NCI-H345 (cell line): ENCODE measurements at places on chromosomes 6 and 20.

- no peak for DNase-seq
Observed at GRCh38 chr6:130680116-130680515, 147.1 kb upstream of the SMLR1 start.

DNA sequence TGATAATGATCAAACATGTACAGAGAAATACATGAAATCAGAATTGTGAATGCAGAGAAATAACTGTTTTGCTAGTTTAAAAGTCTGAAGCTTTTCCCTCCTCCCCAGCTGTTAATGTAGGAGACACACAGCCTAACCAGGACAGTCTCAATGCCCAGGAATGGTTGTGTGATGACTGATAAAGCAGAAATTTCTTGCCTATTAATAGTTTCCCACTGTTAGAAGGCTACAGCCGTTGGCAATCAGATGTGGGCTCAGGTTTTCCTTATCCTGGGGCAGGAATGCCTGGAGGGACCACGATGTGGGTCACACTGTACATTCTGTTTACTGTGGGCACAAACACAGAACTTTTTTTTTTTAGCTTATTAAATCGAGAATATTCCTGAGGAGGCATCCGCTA lies 1.9 kb downstream of the PPP1R3D start:
- DNase-seq, result no peak

- no peak for DNase-seq
Observed at GRCh38 chr20:50009521-50010454, 27.0 kb downstream of the SNAI1 start.

DNA sequence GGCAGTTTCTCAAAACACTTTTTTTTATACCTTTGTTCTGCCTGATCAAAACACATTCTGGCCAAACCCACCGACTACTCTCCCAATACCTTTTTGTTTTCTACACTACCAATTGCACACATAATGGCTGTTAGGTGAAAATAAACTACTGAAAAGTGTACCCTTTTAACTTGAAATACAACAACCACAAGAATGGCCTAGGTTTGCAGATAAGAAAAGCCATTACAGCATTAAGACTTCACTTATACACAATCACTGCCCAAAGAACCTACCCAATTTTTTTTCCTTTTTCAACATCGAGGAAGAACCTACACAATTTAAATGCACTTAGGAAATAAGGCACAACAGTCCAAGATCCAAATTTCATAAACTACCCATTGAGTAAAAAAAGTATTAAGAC lies 1.8 kb downstream of the SEC63 start:
- DNase-seq, result no peak

DNA sequence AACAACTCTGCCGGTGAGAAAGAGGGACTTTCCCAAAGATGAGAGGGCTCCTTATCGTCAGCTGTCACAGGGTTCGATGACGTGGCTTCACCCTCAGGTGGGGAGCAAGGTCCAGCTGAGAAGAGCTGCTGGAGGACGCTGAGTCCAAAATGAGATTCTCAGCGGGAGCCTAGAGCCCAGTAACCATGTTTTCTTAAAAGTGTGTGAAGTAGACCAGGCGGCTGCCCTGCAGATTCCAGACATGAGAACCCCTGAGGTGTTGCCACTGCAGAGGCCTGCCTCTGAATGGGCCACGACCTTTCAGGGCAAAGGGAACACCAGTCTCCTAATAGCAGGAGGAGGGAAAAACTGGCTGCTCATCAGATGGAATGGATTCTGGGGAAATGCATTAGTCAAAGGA lies 375.1 kb downstream of the BTBD9 start:
- no peak for DNase-seq

- no peak for DNase-seq
Observed at GRCh38 chr20:49028684-49029083, 17.4 kb upstream of the CSE1L start.

GRCh38 chr6:109424946-109425345 lies 15.5 kb downstream of the PPIL6 start:
- DNase-seq, result no peak

DNA sequence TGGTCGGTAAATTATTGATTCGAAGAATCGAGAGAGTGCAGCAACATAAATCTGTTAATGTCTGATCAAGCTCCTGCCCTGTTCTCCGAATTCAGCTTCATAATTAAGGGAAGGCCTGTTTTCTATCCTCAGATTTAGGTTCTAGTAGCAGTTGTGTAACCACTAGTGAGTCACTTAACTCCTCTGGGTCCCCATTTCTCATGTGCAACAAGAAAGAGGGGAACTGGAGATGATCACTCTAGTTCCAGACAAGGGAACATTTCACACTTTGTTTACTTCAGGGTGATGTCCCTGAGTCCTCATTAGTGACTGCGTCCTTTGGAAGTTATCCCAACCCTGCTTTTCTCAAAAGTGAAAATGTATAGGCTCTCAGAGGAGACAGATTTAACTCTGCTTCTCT lies 68.1 kb upstream of the RNF146 start:
- no peak for DNase-seq

GRCh38 chr20:18416486-18416885 lies 50.3 kb downstream of the DZANK1 start:
- DNase-seq, result no peak

DNA sequence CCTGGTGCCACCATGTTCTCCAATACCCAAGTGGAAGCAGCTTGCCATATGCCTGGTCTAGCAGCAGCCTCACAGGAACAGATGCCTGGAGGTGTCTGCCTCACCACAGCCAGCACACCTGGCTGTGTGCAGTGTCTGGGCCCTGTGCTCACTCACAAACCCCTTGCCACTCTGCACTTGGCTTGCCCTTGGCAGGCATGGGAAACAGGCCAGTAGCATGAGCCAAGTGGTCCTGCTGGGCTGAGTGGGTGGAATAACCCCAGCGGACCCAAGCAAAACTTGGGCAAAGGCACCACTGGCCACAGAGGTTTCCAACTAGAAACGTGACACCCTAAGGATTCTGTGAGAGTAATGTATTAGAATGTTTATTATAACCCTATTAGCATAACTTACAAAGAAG lies 600.5 kb upstream of the GJE1 start:
- DNase-seq, result no peak

DNA sequence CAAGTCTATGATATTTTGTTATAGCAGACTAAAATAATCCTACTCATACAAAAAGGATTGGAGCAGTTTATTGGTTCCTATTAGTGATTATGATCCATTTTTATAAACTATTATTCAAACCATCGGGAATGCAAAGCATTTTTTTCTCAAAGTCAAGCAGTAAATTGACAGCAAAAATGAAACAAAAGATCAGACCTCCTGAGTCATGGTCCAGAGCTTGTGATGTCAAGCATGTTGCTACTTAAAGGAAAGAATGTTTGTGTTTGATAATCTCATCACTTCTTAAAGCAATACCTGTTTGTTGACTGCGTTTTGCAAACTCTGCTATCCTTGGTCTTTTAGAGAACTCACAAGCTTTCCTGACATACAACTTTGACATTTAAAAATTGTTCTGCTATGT lies 204.4 kb downstream of the SAMD5 start:
- no peak for DNase-seq

DNA sequence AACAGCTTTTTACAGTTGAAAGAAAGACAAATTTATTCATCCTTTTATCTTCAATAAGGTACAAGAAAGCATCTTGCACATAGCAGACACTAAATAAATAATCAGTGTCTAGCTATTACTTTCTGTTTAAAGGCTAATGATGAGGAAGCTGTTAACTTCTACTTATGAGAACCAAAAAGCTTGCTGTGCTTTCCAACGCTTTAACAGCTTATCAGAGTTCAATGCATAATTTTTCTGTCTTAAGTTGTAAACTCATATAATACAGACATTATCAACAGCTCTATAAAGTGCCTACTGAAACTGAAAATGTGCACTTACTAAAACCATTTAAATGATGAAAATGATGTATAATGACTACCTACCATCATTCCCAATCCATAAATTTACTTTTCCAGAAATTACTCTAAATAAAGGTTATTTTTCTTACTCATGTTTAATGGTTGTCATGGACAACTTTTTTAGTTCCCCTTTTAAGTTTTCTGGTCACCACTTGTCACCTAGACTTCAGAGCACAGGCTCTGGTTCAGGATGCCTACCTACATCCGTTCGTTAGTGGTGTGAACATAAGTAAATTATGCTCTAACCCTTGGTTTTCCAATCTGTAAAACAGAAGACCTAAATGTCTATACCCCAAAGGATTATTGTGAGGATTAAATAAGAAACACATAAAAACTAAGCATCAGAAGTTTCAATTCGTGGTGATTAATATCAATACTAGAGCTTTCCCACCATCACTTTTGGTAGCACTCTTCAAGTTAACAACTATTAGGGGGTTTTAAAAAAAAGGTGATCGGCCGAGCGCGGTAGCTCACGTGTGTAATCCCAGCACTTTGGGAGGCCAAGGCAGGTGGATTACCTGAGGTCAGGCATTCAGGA lies 8.0 kb downstream of the PNISR start:
- DNase-seq, result no peak

GRCh38 chr6:156344491-156344890 lies 432.7 kb upstream of the ARID1B start:
- DNase-seq, result no peak

- DNase-seq, result no peak
Observed at GRCh38 chr6:81708113-81708699, 44.3 kb downstream of the TENT5A start.

DNA sequence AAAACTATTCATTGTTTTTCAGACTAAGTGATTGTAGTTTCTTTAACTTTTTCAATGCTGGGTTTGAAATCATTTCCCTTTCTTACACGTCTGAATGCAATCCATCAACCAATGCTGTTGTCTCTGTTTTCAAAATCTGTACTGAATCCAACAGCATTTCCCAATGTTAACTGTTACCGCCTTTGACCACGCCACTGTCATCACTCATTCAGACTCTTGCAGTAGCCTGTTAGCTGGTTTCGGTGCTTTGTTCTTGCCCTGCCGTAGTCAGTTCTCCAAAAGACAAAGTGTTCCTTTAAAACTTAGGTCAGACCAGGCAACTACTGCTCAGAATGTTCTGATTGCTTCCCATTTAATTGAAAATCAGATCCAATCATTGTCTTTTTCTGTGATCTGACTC lies 131.3 kb downstream of the PLCB4 start:
- DNase-seq, result no peak

DNA sequence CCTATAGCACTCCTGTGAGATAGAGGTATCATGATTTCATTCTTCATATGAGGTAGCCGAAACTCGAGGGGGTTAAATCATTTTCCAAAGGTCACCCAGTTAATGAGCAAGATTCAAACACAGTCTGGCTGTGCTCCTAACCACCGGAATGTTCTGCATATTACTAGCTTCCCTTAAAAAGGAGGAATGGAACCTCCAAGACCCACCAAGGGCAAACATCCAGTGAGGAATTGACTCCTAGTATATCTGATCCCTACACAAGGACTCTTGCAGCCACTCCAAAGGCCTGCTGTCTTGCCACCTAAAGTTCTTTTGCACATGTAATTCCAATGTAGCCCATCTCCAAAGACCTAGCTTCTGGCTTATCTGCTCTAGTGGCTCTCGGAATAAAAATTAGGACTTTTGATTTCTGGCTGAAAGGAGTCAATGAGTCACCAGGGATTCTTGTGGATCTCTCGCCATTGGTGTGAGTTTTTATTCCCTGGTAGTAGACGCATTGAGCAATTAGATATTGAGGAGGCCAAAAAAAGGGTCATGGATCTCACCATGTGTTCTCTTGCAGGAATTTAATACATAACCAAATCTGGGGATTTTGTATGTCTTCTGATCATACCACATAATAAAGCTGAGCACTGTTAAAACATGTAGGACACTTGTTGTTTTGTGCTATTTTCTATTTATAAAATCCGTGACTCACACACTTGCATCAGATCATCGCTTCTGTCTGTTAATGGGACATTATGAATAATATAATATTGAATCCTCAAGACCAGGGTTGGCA lies 9.1 kb downstream of the BCAS1 start:
- no peak for DNase-seq

GRCh38 chr6:43887906-43888683 lies 118.1 kb downstream of the VEGFA start:
- no peak for DNase-seq

GRCh38 chr6:83911278-83911677 lies 51.8 kb downstream of the CYB5R4 start:
- DNase-seq, result no peak

- no peak for DNase-seq
Observed at GRCh38 chr20:9179193-9179802, 110.4 kb downstream of the PLCB4 start.

DNA sequence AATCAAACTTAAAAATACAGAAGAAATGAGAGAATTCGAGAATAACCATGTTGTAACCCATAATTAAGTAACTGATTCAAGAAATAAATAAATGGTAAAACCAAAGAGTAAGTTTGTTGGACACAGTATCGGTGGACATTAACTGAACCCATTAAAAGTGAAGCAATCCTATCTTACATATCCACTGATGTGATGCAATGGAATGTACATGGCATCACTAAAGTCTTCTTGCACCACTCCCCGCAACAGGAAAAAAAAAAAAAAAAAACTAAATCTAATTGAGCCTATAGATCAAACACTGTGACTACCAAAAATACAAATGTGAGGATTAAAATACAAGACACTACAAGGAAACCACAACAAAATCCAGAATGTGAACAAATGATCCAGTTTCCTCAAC lies 7.9 kb downstream of the SNX14 start:
- DNase-seq, result no peak

GRCh38 chr20:57048027-57048869 lies 218.2 kb downstream of the BMP7 start:
- peak; percentile 36 for DNase-seq

DNA sequence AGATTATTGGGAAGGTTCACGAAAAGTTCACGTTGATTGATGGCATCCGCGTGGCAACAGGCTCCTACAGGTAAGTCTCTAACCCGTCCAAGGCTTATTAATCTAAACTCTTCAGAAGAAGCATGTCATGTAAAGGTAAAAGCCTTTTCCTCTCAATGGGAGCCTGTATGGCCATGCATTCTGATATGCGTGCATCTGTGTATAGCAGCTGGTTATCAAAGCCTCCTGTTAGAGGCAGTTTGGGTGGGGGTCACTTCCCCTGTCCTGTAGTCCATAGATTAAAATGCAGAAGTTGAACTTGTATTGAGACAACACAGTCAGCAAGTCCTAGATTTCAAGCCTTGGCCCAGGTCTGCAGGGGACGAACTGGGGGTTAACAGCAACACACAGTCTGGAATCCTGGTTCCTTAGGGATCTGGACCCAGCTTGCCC lies 14.2 kb upstream of the DHX35 start:
- DNase-seq, result no peak

GRCh38 chr6:11232770-11233626 lies 530 bp upstream of the NEDD9 start:
- DNase-seq, result no peak

GRCh38 chr6:21396313-21396712 lies 197.2 kb upstream of the SOX4 start:
- DNase-seq, result no peak

DNA sequence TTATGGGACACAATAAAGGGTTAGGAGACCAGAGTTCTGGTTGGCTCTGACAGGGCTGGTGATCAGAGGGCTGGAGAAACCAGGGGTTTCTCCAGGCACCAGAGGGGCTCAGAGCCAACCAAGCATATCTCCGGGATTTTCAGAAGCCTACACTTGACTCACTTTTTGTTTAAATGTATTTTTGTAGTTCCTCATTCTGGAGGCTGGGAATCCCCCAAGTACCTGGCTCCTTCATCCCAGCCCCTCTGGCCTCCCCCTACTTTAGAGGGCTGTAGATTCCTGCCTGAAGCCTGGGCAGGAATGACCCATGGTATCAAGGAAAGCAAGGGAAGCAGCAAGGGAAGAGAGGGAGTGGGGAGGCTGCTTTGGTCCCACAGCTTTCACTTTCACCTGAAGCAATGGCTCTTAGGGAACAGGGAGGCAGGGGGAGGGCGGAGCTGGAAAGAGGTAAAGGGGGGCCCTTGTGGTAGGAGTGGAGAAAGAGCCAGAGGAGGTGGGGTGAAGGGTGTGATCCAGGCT lies 973 bp downstream of the CD40 start:
- DNase-seq, result no peak
